Posterior vena cava (tissue), 2 donors: ENCODE measurements at places on chromosomes 2 and 18. TPM values are rescaled to one million over a fixed set of nuclear protein-coding genes. Genes with fewer than 3 reads are reported as not detected.

DNA sequence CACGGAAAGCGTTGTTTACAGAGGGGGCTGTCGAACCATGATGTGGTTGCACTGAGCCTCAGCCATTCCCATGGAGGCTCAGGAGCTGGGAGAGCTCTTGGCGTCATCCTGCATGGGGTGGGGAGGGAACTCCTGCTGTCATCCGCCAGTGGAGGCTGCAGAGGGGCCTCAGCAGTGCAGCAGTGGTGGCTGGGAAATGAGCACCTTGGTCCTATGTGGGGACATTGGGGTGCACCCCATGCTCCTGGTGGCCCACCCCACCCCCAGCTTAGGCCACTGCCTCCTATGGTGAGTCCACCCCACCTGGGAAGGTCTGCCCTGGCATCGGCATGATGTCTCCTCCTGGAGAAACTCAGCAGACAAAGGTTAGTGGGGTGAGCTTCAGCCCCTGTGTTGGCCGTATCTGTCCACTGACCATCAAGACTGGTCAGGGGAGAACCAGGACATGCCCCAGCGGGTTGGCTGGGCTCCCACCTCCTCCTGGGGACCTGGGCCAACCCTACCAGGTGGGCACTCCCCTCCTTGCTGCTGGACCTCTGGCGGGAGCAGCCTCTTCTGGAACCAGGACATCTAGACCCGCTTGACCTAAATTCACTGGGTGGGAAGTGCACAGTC lies 67.8 kb upstream of the HDAC4 start:
- DNase-seq = peak; percentile 79

GRCh38 chr2:159131267-159131913 lies 155.1 kb downstream of the WDSUB1 start:
- no peak for DNase-seq

DNA sequence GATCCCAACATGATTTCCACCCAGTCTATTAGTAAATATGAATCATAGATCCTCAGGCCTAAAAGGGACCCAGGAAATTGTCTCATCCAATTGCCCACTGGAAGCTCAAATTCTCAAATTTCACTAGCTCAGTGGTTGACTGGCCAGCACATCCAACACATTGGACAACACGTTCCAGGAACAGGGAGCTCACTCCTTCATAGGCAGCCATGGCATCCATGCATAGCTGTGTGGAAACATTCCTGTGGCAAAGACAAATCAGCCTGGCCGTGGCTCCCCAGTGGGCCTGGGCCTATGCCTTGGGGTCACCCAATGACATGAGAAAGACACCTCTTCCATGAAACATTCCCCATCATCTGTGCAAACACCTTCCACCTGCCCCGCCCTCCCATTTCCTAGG lies 261.1 kb downstream of the ANAPC1 start:
- no peak for DNase-seq

- DNase-seq = no peak
These were observed 666.9 kb downstream of the PLCL1 start for GRCh38 chr2:198471291-198471690.

The CD8B2 gene
- not detected for total RNA-seq

- DNase-seq = no peak
These were observed 27.3 kb downstream of the GKN2 start for GRCh38 chr2:68925295-68925896.

The ALK gene
- not detected for total RNA-seq

DNA sequence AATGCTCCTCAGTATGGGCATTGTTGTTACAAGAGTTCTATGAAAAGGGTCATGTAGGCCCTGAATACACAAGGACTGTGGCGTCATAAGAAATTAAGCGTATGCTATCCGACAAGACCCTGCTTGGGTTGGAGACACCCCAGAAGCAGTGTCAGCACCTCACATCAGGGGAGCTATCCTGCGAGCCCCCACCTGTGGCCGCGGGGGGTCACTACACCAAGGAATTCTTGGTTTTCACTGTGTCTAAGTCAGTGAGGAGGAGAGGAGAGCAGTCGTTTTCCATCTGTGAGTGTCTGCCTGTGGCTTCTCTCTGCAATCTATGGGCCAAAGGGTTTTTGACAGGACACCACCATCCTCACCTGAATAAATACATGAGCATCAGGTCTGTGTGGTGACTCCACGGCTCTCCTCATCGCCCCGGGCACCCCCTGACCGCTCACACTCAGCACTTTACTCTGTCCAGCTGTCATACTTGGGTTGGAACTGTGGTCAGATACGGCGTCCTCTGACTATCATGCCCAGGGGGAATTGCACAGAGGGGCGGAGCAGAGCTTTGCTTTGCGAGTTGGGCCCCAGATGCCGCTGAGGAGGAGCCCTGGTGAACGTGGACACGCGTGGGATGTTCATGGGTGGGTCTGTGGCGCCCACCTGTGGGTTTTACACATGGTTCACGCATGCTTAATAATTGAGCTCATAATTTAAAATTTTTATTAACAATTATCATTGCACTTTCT lies 235.5 kb downstream of the MYT1L start:
- peak; percentile 62 for DNase-seq

DNA sequence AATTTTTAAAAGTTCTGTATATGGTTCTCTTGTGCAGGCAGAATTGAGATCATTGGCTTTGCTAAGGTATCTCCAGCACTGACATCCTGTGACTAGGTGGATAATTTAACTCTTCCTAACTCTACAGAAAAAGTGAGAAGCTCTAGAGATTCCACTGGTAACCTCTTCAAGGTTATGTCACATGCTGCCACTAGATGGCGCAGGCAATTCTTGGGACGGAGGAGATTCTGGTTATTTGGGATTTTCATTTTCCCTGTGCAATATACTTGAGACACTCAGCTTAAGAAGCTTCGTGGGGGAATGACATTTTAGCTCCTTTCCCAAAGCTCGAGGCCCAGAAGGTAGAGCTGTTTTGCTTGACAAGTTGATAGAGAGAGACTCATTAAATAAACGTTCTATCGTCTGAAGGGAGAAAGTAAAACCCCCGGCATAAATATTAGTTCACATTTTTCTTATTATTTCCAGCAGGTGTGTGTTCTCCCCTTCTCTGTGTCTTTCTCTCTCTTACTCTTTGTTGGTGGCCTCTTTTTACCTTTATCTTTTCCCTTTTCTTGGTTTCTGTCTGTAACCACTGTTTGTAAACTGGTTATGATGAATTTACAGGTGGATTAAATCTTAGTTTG lies 26.6 kb upstream of the LANCL1 start:
- no peak for DNase-seq

The COL3A1 gene
- total RNA-seq = 2,244 TPM

The GALM gene
- total RNA-seq = 18.3 TPM

The KANSL3 gene
- 36.1 TPM for total RNA-seq

- DNase-seq = no peak
These were observed 64.2 kb downstream of the FARSB start for GRCh38 chr2:222591661-222592060.

- no peak for DNase-seq
These were observed 36.2 kb upstream of the TMEFF2 start for GRCh38 chr2:192230889-192231453.

GRCh38 chr2:65663831-65664407 lies 231.5 kb upstream of the SPRED2 start:
- DNase-seq = no peak

- no peak for DNase-seq
These were observed 23.6 kb downstream of the ALPK2 start for GRCh38 chr18:58605027-58606020.

DNA sequence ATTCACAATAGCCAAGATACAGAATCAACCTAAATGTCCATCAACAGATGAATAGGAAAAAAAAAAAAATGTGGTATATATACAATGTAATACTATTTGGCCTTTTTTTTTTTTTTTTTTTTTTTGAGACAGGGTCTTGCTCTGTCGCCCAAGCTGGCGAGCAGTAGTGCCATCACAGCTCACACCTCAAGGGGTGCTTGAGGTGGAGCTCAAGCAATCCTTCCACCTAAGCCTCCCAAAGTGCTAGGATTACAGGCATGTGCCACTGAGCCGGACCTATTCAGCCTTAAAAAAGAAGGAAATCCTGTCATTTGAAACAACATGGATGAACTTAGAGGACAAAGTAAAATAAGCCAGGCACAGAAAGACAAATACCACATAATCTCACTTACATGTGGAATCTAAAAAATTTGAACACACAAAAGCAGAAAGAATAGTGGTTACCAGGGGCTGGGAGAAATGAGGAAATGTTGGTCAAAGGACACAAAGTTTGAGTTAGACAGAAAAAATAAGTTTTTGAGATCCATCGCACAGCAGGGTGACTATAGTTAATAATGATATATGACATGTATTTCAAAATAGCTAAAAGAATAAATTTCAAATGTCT lies 26.0 kb downstream of the TLK1 start:
- no peak for DNase-seq

- peak; percentile 68 for DNase-seq
These were observed 41.3 kb upstream of the SNED1 start for GRCh38 chr2:240956935-240957655.

The CYP1B1 gene
- 49.8 TPM for total RNA-seq

The BUB1 gene
- 0.57 TPM for total RNA-seq

The TUBA3D gene
- not detected for total RNA-seq

The CXCR4 gene
- 8.3 TPM for total RNA-seq

DNA sequence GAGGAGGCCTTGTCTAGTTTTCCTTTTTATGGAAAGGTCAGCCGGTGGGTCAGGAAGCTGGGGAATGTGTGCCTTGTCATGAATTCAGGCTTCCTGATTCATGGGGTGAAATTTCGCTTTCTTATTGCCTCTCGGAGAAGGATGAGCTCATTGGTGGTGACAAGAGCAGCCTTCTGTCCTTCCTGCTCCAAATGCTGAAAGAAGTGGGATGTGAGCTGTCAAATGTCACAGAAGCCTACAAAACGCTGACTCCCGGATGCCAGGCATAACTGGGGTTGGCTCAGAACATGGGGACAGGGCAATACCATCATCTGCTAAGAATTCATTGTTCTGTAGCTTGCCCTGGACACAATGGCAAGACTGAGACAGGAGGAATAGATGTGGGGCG lies 55.8 kb upstream of the FAM136A start:
- DNase-seq = no peak

The ANO7 gene
- 0.95 TPM for total RNA-seq

The TWIST2 gene
- total RNA-seq = 18.6 TPM

DNA sequence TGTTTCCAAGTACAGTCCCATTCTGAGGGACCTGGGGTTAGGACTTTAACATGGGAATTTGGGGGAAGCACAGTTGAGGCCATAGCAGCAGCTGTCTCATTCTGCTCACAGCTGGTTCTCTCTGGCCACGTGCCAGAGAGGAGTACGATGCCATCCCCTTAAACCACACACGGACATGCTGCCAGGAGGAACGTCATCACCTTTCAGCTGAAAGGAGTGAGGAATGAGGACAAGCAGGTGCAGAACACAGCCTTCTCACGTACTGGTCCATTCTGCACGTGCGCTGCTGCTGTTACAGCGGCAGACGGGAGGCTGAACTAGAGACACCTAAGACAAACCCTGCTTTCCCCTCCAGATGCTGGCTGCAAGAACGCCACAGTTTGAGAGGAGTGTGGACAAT lies 33.5 kb downstream of the ODC1 start:
- DNase-seq = no peak

- no peak for DNase-seq
These were observed 7.0 kb downstream of the LPIN1 start for GRCh38 chr2:11753452-11753885.

DNA sequence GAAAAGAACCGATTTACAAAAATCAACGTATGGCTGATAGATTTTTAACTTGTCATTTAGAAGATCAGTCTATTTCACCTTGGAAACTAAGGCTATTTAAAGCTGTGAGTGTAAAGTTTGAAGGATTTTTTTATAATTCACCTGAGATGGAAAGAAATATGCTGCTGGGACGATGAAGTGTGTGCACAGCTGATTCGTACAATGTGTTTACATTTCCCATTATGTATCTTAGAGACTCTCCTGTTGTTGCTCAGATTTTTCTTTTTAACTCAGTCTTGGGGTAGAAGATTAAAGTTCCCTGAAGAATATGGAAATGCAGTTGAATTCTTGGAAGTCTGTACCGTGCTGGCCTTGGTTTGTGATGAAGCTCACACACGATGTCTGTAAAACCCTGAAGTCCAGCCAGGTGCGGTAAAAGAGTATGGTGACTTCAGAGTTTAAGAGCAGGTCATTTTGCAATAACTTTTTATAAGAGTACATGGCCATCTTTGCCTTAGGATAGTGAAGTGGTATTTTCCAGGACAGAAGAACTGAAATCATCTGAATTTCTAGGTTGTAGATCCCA lies 250.1 kb downstream of the PRKCE start:
- no peak for DNase-seq

GRCh38 chr18:23737578-23737977 lies 48.3 kb downstream of the LAMA3 start:
- DNase-seq = no peak

The RAPGEF4 gene
- 6.2 TPM for total RNA-seq

DNA sequence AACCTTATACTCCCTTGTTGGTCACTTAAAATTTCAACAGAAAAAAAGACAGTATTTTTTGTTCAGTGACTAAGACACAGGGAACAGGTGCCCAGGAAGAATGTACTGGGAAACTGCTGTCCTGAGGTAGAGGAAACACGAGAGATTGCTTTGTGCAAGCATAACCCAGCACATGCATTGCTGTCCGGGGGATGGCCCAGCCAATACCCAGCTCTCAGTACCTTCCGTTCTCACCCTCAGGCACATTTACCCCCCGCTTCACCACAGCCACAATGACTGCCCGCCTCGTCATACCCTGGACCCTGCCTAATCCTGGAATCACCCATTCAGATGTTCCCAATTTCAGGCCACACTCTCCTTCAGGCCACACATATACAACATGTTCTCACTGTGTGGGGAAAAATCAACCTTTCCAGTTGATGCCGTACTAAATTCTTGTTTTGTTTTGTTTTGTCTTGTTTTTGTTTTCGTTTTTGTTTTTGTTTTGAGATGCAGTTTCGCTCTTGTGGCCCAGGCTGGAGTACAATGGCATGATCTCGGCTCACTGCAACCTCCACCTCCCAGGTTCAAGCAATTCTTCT lies 140.7 kb downstream of the ESCO1 start:
- DNase-seq = no peak

The NOSTRIN gene
- total RNA-seq = 18.7 TPM

DNA sequence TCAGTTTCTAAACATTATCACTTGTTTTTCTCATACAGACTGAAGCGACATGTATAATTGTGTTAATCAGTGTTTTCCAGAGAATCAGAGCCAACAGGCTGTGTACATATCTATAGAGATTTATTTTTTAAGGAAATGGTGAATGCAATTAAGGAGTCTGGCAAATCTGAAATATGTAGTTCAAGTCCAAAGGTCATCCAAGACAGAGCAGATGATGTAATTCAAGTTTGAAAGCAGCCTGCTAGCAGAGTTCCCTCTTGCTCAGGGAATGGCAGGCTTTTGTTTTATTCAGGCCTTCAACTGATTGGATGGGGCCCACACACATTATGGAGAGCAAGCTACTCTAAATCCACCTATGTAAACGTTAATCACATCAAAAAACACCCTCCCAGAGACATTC lies 282.6 kb downstream of the CBLN2 start:
- DNase-seq = no peak
